IPS-NIHi11 (cell line): ENCODE measurements at places on chromosomes 2 and 18.

GRCh38 chr2:9565436-9566153 lies 10.0 kb upstream of the ADAM17 start:
- peak; percentile 19 for DNase-seq

- DNase-seq, result no peak
These were observed 60.2 kb upstream of the SLC39A10 start for GRCh38 chr2:195596840-195597239.

GRCh38 chr18:60019463-60019840 lies 119.7 kb downstream of the PMAIP1 start:
- DNase-seq, result no peak

- no peak for DNase-seq
These were observed 10.1 kb downstream of the ATAD2B start for GRCh38 chr2:23916727-23917405.

DNA sequence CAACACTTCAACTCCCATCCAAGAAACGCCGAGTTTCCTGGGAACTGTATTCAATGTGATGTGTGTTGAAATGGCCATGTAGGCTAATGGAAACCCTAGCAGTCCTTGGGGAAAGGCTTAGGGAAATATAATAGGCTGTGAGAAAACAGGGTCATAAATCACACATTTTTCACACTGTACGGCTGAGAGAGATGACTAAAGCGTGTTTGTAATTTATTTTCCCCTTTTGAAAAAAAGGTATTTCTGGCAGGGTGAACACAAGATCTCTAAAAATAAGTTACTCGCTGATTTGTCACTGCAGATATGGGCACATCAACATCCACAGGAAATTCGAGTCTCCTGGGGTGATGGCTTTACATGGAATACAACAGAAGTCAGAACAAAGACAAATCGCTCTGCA lies 109.6 kb upstream of the ST6GAL2 start:
- DNase-seq, result no peak

DNA sequence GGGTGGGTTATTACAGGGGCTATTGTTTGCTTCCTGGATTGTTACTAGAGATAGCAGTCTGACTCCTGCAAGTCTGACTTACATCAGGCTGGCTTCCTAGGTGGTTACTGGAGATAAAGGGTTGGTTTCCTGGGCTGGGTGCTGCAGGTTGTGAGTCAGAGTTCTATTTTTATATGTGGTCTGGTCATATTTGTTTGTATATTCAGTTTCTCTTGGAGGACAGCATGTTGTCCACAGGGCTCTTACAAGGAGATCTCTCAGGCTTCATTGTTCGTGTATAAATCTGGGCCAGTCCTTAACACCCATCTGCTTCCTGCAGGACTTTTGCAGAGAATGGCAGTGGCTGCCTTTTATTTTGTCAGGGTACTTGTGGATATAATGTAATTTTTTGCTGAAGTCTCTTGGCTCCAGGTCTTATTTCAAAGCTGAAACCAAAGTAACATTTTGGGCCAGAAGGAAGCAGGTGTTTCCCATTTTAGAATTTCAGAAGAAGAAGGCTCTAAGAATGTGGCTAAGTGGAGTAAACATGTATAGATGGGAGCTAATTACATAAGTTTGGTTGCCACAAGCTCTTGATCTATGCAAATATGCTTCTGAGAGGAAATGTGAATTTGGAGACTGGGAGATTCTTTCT lies 65.9 kb upstream of the SLC16A14 start:
- no peak for DNase-seq

GRCh38 chr2:18656048-18656447 lies 66.7 kb upstream of the NT5C1B start:
- no peak for DNase-seq

DNA sequence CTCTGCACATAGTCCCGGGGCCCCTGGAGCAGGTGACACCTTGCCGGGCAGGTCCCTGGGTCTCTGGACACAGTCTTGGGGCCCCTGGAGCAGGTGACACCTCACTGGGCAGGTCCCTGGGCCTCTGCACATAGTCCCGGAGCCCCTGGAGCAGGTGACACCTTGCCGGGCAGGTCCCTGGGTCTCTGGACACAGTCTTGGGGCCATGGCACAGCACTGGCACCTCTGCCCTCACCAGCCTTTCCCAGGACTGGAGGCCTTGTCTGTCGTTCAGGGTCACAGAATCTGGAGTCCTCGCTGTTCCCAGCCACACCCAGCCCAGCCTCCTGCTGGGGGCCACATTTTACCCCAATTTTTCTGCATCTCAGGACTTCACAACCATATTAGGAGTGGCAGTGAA lies 2.2 kb downstream of the TPO start:
- DNase-seq, result no peak

GRCh38 chr2:151334082-151334815 lies 23.1 kb upstream of the TNFAIP6 start:
- DNase-seq, result no peak

DNA sequence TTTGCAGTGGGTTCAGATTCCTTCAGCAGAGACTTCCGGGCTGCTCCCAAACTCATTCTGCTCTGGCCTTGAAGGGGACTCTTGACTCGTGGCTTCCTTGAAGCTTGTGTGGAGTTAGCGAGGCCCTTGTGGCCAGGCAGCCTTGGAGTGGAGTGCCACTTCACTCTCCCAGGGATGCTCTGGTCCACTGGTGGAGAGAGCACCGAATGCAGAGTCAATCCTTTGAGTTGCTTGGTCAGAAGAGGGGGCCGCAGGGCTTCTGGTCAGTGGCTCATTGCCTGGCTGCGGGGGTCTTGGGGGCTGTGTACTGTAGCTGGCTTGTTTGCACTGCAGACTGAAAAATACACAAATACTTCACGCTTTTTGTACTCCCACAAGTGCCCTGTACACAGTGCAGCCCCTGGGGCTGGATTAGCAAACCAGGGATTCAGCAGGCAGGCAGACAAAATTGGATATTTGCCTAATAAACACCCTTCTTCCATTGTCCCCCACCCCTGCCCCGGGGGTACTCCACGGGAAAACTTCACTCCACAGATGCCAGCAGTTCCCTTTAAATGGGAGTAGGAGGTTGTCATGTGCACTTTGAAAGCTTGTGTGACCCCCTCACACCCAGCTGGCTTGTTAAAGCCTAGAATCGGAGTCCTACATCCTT lies 3.2 kb downstream of the GLI2 start:
- no peak for DNase-seq

- DNase-seq, result no peak
These were observed 377.1 kb downstream of the CDH19 start for GRCh38 chr18:66226782-66227181.

DNA sequence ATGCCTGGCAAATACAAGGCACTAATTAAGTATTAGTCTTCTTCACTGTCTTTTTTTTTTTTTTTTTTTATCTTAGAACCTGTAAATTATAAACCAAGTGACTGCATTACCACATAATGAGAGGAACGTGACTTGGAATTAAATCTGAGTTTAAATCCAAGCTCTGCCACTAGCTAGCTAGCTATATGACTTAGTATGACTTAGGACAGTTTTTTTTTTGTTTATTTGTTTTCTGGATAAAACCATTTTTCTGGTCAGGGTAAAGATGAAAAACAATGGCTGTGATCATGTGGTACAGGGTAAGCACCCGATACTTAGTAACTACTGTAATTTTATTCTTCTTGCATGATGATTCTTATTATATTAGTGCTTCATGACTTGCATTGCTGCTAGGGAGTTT lies 191.8 kb upstream of the LRRTM1 start:
- no peak for DNase-seq

DNA sequence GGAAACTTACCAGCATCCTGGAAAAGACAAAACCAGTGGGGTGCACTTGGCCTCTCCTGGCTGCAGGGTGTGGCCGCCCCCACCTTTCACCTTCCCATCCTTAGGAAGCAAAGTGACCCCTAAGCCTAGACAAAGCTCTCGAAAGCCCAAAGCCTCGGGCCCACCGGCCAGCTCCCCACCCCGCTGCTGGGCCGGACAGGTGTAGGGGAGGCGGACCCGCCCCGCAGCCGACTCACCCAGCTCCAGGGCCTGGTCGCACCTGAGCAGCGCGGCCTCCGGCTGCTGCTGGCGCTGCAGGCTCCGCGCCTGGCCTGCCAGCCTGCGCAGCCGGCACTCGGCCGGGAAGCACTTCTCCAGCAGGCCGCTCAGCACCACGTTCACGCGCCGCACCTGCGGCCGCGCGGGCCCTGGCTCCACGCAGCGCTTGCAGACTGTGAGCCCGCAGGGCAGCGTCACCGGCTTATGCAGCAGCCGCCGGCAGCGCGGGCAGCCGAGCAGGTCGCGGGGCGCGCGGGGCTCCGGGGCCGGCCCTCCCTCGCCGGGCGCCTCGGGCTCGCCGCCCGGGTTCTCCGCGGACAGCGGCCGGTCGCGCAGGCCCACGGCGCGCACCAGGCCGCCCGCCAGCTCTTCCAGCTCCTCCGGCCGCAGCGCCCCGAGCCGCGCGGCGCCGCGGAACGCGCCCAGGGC lies 979 bp downstream of the LONRF2 start:
- DNase-seq, result peak; percentile 87

- no peak for DNase-seq
These were observed 268.8 kb downstream of the ARHGAP15 start for GRCh38 chr2:143397884-143398614.

DNA sequence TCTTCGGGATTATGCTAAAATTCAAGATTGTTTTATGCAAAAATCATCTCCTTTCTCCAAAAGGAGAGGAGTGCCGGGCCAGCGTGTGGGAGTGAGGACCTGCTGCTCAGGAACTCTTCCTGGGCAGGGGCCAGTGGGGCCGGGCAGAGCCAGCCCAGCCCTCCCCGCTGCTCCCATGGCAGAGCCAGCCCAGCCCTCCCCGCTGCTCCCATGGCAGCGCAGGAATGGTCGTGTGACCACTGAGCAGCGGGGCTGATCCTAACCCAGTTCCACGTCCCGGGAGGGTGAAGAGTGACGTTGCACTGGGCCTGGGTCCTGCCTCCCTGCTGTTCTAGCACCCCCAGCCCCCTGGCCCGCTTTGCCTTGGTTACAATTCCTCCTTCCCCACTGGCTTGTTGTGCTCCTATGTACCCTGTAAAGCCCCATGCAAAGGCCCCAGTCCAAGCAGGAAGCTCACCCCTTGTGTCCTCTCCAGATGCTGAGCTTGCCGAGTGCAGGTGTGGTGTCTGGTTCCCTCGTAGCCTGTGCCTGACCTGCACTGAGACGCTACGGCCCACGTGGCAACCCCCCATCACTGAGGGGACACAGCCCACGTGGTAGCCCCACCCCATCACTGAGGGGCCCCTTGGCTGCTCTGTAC lies 11.4 kb upstream of the NEU4 start:
- DNase-seq, result peak; percentile 7

- DNase-seq, result peak; percentile 67
These were observed 21.5 kb upstream of the CAB39 start for GRCh38 chr2:230691005-230691647.

GRCh38 chr2:30249354-30249753 lies 18.0 kb downstream of the LBH start:
- DNase-seq, result no peak

DNA sequence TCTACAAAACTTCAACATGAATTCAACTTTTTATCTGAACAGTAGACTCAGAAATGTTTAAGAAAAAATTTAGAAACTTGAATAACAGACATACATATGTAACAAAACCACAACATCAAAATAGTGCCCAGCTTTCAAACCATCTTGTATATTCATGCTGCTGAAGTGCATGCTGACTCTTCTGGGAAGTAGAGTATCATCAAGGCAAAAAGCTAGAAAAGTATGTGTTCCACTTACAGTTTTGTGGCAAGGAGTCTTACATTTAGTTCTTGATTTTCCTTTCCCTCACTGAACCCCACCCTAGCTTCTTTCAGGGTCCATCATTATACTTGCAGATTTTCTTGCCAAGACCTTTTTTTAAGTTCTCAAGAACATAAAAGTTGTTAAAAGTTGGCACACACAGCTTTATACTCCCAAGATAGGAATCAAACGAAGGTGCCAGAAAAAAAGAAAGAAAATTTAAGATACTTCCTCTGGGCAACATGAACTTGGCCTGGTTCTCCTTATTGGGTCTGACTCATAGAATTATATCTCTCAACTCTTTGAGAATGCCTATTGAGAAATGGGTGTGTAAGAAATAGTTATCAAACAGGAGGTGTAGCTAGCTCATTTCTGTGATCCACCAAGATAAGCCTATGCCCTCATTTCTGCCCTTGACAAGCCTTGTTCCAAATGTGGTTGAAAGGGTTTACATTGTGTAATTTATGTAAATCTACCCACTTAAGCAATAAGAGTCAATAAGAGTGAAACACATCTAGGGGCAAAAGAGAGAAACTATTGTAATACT lies 667.6 kb upstream of the ACVR2A start:
- no peak for DNase-seq

DNA sequence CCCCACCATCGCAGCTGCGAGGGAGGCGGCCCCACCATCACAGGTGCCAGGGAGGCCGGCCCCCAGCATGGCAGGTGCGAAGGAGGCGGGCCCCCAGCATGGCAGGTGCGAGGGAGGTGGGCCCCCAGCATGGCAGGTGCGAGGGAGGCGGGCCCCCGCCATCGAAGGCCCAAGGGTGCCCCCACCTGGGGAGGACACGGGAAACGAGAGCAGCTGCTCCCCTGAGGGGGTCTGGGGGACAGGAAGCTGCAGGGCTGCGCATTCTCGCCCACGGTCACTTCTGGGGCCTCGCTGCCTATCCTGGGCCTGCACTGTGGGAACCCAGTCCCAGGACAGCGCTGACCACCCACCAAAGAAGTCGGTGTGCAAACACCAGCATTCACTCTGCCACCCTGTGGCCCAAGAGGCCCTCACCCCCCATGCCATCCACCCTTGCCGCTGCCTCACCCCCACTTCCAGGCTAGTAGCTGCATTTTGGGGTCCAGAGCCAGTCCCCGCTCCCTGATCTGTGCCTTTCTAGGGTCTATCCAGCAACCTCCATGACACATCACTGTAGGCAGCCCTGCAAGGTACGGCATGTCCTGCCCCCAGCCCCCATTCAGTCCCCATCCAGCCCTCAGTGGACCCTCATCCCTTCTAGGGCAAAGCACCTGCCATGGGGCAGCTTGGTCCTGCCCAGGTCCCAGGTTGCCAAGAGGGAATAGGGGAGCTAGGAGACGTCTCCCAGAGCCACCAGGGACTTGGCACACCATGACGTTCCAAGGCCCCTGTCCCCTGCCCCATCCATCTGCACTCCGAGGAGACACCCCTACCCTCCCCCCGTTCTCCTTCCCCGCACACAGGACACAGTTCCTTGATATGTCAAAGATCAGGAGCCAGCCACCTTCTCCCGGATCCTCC lies 24.0 kb upstream of the GPC1 start:
- no peak for DNase-seq
